NCI-H1930 (cell line): ENCODE measurements at places on chromosomes 1 and 21.

GRCh38 chr1:34549199-34549598 is 205.6 kb upstream of the GJB5 start:
- DNase-seq, result no peak

DNA sequence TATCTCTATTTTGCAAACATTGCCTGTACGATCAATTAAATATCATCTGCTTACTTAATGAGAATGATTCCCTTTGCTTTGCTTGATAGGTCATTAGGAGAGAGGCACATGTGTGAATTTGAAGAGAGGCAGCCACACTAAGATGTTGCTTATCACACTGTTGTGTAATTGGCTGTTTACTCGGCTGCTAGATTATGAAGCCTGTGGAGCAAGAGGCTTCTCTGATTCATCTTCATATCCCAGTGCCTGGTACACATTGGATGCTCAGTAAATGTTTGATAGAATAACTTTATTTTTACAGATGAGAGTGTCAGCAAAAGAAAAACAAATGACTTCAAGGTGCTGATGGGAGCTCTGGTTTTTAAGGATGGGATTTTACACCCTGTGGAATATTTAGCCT is 156.2 kb upstream of the C8B start:
- no peak for DNase-seq

DNA sequence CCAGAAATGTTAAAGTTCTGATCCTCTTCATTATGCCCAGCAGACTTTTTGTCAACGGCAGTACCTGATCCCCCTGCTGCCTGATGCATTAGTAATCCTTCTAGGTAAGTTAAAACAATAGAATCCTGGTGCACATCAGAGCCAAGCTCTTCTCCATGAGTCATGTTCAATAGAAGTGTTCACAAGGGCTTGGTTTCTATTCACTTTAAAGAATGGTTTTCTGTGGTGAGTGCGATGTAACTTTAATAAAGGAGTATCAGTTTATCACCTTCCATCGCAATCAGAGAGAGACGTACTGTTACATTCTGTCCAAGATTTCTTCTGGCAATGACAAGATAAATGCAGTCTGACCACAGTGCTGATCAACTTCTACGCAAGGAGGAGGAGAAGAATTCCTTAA is 96.8 kb downstream of the NRIP1 start:
- no peak for DNase-seq

DNA sequence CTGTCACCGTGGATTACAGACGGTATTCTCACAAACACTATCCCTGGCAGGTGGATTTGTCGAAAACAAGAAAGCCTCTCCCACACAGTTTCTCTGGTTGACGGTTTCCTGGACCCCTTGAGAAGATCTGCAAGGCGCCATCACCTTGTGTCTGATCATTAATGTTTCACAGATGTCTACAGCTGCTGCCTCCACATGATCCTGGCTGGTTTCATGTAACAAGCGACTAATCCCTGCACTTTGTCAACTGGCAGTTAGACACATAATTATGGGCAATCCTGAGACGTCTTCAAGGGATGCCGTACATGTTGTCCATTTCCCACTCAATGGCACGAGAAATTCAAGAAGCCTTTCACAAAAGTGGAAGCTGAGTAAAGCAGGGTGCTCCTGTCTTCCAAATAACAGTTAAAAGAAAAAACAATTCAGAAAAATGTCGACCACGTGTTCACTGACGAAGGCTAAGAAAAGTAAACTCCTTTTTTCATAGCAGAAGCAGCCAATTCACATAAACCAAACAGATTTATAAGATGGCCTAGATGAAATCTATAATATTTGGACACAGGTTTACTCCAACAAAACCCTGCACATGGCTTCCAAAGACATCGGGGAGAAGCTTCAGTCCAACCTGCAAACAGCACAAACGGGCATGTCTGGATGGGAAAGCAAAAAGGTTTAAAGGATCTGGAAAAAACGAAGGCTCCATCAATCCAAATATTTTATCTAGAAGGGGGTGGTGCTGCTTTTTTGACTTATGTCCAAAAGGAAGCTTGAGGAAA is 52.2 kb downstream of the CAPZB start:
- DNase-seq, result no peak

- no peak for DNase-seq
Measured at GRCh38 chr1:145777357-145778145, 46.3 kb downstream of the RNF115 start.
